ENCODE measurements at places on chromosomes 2 and 18.

DNA sequence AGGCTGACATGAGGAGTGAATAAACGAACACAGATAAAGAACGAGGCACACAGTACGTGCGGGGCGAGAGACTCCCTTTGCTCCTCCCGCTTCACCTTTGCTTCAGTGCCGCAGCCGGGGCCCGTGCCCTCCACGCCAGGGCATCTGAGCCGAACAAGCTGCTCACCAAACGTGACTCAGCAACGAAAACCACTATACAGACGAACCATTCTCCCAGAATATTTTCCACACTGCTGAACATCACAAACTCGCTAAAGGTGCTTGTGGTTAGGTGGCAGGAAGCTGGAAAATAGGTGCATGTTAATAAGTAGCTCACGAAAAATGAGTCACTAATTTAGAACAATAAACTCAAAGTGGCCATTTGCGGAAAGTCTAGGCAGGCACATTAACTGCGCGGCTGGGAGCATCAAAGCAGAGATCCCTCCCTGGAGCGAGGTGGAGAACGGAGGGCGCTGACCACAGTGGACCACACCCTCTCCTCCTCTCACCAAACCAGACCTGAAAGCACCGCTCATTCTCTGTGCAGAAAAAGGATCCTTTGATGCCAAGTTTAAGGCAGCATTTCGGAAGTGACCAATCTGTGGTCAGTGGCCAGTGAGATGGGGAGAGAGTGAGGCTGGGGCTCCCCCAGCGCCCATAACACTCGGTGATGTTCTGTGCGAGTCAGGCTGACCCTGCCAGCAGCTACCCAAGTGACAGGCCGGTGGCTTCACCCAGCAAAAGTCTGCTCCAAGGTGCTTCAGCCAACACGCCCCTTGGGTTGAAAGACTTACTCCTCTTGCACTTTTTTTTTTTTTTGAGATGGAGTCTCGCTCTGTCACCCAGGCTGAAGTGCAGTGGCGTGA, 153.2 kb downstream of the HDAC4 start:
- peak; percentile 44 for DNase-seq

- no peak for DNase-seq
Measured at GRCh38 chr2:109435066-109435690, 178.6 kb downstream of the SEPTIN10 start.

DNA sequence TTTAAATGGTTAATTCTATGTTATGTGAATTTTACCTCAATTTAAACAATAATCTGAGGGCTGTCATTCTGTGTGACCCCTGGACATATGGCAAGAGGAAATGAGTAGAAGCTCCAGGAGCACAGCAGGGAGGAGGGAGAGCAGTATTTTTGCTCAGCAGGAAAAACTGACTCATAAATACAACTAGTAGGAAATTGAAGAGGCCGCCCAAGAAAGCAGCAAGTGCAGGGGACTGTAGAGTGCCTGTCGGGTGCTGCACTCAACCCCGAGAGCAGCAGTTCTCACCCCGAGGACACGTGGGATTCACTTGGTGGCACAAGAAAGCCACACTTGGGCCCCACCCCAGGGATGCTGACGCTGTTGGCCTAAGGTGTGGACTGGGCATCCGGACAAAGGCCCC, 60.8 kb downstream of the NPAS2 start:
- DNase-seq, result no peak

DNA sequence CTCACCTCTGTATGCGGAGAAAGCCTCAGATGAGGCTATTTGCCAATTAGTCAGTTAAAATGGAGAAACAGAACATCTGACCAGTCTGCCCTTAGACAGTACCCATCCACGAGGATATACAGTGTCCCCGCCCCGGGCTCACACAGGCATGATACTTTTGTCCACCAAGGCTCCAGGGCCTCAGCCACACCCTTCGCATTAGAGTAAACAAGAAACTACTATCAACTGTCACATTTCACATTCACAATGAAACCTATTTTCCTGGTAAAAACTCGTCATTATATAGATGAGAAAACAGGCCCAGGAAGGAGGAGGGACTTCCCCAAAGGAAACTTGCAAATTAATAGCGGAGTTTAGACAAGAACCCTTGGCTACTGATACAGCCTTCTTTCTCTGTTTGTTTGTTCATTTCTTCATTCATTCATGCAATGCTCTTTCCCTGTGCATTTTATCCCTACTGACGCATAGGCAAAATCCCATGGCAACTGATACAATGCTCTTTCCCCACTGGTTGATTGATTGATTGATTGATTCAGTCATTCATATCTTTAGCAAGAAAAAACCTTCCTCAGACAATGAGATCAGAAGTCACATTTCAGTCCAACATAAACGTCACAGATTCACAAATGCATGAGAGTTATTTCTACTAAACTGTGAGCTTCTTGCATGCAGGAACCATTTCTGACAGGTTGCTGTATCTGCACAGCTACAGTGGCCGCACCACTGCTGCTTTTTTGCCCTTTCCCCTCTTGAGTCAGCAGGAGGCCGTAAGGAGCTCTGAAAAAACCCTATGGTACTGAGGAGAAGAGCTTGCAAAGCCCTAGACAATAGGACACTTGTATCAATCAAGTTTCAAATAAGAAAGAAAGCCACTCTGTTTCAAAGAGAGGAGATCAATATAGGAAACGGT, 777.1 kb downstream of the RNF144A start:
- DNase-seq, result no peak

DNA sequence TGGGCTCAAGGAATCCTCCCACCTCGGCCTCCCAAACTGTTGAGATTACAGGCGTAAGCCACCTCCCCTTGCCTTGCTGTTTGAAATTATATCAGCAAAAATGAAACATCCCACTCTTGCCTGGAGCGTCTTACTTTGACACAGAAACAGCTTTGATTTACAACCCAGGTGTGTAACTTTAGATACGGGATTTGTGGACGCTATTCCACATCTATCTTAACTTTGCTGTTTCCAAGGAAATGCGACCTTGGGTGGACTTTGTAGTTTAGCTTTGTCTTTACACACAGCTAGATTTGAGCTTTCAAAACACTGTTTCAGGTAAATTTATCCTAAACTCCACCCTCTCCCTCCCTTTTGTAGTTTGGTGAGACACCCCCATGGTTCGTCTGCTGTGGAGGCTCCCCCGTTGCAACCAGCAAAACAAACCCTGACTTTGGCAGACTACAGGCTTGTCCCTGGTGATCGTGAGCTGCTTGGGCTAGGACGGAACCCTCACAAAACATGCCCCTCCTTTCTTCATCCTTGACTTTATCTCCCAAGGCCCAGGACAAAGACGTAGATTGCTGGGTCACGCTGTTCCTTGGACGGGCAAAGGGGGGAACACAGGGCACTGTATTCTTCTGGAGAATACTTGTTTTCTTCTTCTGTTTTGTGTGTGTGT, 5.5 kb upstream of the MSH6 start:
- no peak for DNase-seq

DNA sequence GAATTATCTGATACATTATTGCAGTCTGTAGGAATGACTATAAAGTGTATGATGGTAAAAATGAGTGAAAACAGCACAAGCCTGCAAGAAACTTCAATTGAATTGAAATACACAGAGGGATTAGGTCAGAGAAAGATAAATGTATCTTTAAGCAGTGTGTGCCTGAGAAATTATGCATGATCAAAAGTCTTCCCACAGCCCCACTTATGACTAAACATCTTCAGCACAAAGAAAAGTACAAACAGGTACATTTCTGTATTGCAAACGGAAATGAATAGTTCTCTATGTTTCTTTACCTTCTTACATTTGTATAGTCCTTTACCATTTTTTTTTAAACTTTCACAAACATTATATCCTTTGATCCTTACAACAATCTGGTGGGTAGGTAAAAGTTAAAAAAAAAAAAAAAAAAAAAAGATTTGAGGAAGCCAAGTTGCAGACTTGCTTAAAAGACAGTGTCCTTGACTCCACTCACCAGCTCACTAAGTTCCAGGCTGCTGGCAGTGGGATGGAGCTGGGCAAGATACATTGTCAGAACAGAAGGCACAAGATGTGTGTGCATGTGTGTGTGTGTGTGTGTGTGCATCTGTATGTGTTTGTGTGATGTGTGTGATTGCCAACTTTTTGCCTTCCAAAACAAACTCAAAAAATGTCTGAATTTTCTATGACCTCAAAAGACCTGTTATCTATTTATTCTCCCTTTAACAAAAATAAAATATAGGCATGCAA, 423.7 kb upstream of the ACVR2A start:
- DNase-seq, result no peak

DNA sequence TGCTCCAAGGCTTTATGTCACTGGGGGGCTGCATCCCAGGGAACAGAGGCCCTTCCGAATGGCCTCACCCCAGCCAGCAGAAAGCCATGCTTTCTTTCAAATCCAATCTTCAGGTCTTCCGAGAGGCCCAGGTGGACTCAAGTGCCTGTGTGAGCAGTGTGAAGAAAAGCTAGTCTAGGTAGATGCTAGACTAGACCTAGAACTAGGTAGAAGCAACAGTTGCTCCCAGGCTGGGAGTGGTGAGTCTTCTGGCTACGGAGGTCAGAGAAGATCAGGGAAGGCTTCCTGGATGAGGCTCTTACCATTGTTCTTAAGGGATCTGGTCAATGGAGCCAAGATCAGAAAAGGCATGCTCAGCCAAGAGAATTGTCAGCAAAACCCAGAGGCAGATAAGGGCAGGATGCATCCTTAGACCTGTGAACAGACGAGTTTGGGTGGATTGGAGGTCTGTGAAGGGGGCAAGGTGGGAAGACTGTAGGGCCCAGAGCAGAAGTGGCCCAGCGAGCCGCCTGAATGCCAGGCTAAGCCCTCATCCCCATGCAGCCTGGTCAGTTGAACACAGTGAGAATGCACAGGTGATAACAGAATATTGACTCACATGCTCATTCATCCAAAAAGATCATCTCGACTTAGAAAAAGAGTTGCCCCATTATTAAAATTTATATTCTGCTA, 110.8 kb downstream of the SMAD7 start:
- no peak for DNase-seq

All from stimulated activated naive CD8-positive, alpha-beta T cell treated with anti-CD3 and anti-CD28 coated beads, Interleukin-15, Interleukin-2, amounts not matched to agents 100 U/mL and 50 U/mL, for 24 hours (primary cell).